ENCODE measurements at places on chromosomes 2 and 18.

- DNase-seq: no peak
Measured at GRCh38 chr2:2272841-2273240, 58.2 kb downstream of the MYT1L start.

- no peak for DNase-seq
Measured at GRCh38 chr2:77512507-77512906, 9.7 kb downstream of the LRRTM4 start.

DNA sequence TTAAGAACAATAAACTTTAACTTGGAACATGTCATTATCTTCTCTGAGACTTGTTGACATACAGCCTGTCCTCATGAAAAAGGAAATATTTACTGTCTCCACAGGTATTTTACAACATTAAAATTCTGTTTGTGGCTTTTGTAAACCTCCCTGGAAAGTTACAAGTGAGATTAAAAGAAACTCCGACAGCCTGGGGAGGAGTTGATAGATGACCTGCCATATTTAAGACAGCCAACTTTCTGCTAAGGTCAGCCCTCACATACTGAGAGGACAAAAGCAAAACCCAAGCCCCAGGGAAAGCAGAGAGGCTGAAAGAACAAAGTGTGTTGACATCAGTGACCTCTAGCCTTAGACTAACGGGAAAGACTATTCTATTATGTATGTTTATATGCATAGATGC lies 350.2 kb downstream of the RIT2 start:
- no peak for DNase-seq

DNA sequence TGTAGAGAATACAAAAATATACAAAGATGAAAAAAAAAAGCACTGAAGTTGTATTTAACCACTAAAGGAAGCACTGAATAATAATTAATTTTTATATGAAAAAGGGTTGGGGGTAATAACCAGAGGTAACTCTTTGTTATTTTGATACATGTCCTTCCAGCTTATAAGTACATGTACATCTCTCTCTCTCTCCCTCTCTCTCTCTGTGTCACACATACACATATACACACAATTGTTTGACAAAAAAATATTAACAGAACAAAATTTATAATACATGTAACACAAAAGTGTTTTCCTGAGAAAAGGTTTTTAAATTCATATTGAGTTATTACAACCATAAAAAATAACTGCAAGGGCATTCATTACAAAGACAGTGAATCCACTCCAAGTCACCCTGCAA lies 4.6 kb downstream of the WIPF1 start:
- no peak for DNase-seq

- DNase-seq: no peak
Measured at GRCh38 chr2:58476556-58476955, 235.4 kb upstream of the FANCL start.

- DNase-seq: no peak
Measured at GRCh38 chr18:50320719-50321118, 33.2 kb upstream of the CXXC1 start.

DNA sequence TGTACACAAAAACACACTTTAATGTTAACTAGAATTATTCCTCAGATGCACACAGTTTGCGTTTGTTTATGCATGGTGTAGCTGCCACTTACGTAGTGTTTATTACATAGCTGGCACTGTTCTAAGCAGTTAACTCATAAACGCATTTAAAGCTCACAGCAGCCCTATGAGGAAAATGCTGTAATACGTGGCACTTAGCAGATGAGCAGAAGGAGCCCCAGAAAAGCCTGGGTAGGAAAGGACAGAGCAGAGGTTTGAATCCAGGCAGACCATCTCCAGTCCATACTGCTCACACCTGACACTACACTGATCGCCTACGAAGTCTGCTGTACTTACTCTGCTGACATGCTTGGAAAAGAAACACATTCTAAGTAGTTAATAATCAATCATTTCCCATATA lies 66.6 kb downstream of the BCL2 start:
- DNase-seq: no peak

DNA sequence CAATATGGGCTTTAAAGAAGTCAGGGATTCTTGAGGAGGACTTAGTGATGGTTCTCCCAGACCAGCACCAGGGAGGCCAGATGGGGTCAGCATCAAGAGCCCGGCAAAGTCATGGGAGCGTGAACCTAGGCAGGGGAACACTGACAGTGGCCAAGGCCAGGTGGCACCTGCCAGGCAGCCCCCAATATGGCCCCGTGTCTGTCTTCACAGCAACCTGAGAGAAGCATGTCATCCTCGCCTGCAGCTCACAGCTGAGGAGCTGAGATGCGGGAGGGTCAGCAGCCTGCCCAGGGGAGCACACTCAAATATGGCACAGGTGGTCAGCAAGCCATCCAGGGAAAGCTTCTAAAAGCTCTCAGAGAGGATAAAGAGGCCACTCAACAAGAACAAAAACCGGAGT lies 105.7 kb upstream of the GPC1 start:
- no peak for DNase-seq

DNA sequence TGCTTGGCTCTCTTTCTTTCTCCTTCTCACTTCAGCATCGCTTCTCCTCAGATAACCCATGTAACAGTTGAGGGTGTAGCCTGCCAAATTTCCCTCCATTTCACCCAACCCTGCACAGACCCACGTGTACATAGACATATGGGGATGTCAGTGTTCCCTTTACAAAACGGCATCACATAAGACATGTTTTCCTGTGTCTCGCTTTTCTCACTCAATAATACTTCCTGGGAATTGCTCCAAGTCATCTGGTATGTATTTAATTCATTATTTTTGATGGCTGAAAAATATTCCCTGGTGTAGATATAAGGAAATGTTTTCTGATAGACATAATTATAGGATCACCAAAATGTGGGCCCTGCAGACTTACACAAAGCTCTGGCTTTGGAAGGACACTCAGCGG lies 176.8 kb downstream of the LOXHD1 start:
- DNase-seq: no peak

Data from stimulated activated CD8-positive, alpha-beta memory T cell treated with anti-CD3 and anti-CD28 coated beads, Interleukin-4, amount 100 ng/mL, for 1 hour (primary cell).